Activated CD4-positive, alpha-beta T cell treated with anti-CD3 and anti-CD28 coated beads for 4 hours (primary cell): ENCODE measurements at places on chromosomes 16 and 17.

DNA sequence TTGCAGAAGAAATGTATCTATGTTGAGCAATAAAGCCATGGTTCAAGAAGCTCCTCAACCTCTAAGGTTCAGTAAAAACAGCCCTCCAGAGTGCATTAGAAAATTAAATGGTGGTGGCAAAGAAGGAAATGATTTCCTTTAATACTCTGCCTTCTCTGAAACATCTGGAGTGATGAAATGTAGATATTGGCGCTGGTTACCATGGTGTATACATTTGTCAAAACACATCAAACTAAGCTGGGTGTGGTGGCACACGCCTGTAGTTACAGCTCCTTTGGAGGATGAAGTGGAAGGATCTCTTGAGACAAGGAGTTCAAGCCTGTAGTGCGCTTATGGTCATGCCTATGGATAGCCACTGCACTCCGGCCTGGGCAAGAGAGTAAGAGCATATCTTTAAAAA, 6.0 kb downstream of the CAPNS2 start:
- DNase-seq, result no peak

DNA sequence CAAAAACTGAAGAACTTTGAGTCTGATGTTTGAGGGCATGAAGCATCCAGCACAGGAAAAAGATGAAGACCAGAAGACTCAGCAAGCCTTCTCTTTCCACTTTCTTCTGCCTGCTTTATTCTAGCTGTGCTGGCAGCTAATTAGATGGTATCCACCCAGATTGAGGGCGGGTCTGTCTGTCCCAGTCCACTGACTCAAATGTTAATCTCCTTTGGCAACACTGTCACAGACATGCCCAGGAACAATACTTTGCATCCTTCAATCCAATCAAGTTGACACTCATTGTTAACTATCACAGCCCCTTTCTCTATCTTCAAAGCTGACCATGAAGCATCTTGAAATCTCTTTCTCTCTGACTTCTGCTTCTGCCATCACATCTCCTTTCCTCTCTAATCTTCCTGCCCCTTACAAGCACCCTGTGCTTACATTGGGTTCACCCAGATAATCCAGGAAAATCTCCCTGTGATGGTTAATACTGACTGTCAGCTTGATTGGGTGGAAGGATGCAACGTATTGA, 115.9 kb upstream of the CDH13 start:
- DNase-seq, result no peak

GRCh38 chr16:15041271-15042004, 14.4 kb downstream of the NTAN1 start:
- no peak for DNase-seq

DNA sequence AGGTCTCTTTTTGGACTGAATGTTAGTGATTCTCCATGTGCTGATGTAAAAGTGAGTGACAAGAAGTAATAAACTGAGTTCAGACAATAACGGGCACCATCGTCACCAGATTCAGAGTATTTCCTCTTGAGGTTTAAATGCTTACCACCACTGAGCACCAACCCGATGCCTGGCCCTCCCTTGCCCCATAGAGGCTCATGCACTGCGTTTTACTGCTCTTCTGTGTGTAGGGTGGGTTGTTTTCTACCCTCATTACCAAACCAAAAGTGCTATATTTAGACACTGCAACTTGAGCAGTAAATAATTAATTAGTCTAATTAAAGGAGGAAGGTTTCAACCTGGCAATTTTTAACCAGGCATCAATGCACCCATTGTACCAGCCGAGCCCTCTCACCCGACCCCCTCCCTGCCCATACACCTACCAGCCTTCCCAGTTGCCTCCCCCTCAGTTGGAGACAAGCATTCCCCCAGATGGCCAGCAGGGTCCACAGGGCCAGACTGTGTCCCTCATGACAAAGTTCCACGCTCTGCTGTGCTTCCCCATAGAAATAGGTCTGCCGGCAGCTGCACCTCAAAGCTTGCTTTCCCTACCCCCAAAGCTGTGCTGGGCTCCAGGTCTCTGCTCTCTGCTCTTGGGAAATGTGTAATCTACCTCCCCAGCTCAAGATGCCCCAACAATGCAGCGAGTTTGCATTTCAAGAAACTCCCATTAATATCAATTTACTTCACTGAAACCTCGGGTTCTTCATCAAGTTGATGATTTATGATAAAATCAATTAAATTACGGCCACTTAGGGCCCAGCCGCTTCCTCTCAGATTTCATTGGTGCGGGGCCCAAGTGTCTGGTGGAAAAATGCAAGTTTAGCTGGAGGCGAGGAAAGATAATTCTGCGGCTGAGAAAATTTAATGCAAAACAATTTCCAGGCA, 16.0 kb downstream of the HOXB4 start:
- no peak for DNase-seq

- DNase-seq, result no peak
Observed at GRCh38 chr16:84382396-84382795, 14.1 kb downstream of the ATP2C2 start.

DNA sequence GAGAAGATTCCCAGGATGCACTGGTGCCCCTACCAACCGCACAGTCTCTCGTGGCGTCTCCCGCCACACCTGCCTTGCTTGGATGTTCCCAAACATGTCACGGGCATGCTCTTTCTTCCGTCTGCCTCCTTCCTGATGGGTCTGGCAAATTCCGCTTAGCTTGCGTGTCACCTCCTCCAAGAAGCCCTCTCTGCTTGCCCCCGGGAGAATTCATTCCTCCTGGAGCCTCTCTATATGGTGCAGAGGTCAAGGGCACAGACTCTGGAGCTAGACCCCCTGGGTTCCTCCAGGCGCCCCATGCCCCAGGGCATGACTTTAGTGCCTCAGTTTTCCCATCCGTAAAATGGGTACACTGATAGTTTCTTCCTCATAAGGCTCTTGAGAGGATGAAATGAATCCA, 21.1 kb downstream of the LITAF start:
- DNase-seq, result no peak

GRCh38 chr17:7294614-7295153, at the start of gene YBX2:
Gene YBX2 (minus strand): TSS chr17:7294639. CDS start chr17:7294500, 139 bp downstream.
- DNase-seq, result peak; percentile 65

DNA sequence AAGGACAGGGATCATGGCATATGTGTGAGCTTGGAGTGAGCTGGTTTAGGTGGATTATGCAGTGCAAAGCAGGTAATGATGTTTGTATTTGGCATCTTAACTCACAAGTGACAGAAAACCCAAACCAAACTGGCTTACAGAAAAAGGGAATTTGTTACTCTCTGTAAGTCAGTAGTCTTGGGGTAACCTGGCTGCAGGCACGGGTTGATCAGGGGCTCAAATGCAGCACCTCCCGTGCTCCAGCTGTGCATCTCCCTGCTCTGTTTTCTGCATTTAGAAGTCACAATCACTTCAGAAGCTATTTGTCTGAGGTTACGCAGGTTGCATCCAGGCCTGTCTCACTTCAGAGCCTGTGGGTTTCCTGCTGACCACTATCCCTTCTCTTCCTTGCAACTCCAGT, 354.3 kb downstream of the CPPED1 start:
- no peak for DNase-seq

DNA sequence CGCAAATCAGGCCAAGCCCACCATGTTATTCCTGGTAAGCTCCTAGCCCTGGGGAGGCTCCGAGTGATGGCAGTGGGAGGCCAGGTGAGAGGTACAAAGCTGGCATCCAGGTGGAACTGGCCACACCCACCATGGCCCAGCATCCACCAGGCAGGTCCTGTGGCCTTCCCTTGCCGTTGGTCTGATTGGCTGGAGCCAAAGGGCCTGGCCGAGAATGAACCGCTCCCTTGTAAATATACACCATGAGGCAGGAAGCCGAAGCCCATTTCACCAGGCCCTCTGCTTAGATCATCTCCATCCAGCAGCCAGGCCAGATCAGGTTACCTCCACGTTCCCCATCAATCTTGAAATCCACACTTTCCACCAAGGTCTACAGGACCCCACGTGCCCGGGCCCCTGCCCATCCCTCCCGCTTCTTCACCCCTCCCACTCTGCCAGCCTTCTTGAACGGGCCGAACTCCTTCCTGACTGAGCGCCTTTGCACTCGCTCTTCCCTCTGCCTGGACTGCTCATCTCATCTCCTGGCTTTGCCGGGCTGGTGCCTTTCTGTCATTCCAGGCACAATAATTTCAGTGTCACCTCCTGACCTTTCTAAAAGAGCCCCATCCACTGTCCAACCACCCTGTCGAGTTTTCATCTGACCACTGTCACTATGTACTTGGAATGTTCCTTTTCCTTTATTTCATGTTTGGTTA, 5.8 kb downstream of the SOCS1 start:
- DNase-seq, result no peak

DNA sequence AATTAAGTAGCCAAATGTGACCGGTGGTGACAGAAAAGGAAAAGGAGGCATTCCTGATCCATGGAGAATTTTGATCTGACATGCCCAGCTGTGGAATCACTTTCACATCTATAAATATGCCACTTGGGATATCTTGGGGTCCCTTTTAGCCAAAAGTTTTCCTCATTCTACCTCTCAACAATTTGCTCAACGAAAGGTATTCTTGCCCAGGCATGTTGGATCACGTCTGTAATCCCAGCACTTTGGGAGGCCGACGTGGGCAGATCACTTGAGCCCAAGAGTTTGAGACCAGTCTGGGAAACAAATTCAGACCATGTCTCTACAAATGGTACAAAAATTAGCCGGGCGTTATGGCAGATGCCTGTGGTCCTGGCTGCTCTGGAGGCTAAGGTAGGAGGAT, 24.3 kb downstream of the LITAF start:
- no peak for DNase-seq

- DNase-seq, result no peak
Observed at GRCh38 chr17:30950669-30951399, 20.0 kb upstream of the RNF135 start.

DNA sequence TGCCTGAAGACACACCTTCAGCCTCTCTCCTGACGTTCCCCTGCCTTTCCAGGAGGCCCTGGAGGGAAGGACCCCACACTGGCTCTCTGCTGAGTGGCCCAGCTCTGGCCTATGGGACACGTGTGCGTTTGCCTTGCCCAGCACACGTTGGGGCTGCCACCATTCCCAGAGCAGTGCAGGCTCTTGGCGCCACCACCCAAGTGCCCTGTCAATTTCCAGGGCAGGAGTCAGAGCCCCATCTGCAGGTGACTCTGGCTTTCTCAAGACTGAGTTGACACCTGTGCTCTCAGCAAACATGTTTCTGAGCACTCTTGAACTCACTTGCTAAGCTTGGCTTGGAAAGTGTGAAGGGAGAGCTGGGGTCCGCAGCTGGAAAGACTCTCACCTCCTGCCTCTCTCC, 4.7 kb upstream of the IRF8 start:
- DNase-seq, result no peak

- no peak for DNase-seq
Observed at GRCh38 chr17:80827646-80828643, 163.7 kb upstream of the CHMP6 start.

DNA sequence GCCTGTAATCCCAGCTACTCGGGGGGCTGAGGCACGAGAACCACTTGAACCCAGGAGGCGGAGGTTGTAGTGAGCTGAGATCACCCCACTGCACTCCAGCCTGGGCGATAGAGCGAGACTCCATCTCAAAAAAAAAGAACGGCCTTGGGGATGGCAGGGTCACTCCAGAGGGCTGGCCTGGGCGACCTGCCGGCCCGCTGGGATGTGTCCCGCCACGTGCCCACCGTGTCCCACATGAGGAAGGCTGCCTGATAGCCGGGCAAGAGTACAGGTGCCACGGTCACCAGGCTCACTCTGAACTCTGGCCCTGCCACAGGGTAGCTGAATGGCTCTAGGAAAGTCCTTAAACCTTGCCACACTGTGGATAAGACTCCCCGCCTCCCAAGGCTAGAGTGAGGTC, 67.5 kb downstream of the COG7 start:
- DNase-seq, result no peak

DNA sequence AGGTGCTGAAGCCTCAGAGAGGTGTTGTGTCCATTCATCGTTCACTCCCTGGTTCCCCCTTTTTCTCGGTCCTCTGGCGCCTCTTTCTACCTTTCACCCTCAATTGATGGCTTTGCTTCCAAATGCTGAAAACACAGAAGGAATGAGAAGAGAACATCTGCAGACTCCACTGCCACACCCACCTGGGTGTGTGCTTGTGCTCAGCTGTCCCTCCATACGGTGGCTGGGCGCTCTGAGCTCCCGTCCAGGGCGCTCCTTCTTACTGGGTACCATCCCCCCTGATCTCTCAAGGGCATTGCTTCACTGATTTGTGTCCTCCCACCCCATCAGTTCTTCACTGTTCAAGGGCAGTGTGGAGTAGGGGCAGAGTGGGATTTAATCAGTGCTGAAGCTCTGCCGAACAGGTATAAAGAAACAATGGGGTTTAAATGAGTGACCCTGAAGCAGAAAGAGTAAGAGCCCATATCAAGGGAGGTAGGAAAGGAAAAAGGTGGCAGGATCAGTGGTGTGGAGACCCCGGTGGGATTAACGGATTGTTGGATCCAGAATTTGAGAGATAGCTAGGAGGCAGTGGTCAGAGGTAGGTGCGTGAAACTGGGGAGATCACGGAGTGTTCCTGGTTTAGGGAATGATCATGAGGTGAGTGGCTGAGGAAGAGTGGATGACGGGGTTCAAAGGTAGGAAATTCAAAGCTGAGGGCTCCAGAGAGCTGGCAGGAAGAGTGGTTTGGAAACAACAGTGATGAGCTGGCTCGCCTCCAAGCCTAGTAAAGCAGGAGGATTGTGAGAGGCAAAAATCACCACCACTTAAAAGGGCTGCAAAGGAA, 40.8 kb downstream of the MRTFB start:
- DNase-seq, result no peak

GRCh38 chr16:89370081-89370511, 120.3 kb downstream of the ANKRD11 start:
- no peak for DNase-seq

DNA sequence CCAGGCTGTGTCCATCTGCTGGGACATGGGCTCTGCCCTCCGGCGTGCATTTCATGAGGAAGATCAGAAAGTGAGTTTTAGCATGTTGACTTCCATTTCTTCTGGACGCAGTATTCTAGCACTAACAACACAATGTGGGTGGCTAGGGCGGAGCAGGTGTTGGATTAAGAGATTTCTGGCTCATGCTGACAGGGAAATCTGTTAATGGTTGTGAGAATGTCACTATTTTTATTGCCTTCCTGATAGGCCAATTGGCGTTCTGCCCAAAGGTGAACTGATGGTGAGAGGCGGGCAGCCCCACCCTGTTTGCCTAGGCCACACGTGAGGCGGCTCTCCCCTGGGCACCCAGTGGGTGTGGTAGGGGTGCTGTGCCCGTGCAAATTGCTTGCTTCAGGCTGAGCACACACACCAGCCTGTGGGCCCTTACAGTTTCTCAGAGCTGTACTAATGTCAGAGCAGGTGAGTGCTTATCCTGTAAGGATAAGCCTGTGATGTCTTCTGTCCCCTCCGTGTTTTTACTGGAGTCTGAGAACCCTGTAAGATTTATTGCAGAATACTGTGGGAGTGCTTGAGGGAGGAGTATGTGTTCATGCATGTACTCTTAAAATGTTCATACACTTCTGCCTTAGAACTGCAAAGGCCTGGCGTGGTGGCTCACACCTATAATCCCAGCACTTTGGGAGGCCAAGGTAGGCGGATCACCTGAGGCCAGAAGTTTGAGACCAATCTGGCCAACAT, 30.9 kb downstream of the PGS1 start:
- no peak for DNase-seq

GRCh38 chr16:57479976-57480753, 6.1 kb downstream of the DOK4 start:
- DNase-seq, result no peak

- DNase-seq, result peak; percentile 68
Observed at GRCh38 chr16:29811170-29811895, 660 bp upstream of the PRRT2 start.

- DNase-seq, result no peak
Observed at GRCh38 chr16:65249768-65250167, 127.9 kb upstream of the CDH11 start.
